Femur (tissue), 1 donor: ENCODE measurements at places on chromosomes 5 and 9.

GRCh38 chr9:105694848-105695581 lies 674 bp downstream of the TMEM38B start:
- DNase-seq = peak; percentile 80

DNA sequence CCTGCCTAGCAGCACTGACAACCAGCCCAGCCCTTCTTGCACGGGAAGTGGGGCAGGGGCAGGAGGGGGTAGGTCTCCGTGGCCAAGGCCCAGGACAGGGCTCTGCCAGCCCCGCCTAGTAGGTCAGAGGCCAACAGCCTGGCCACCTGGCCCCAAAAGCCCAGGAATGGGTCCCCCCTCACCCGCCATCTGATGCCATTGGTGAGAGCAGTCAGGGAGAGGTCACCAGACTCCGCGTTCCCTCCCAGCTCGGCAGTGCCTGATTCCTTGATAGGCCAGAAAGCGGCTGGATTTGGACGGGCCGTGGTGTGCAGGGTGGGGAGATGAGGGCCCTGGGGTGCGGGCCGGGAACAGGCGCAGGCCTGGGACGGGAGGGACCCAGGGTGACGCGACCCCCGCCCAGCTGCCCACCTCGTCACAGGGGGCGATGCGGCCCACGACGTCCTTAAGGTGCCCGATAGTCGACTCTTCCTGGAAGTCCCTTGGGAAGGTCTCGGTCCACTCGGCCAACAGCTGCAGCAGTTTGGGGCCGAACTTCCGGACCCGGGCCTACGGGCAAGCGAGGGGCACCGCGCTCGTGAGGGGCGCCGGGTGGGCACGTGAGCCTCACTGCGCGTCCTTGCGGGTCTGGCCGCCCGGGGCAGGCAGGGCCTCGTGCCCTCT lies 64.5 kb upstream of the RNF130 start:
- DNase-seq = no peak

DNA sequence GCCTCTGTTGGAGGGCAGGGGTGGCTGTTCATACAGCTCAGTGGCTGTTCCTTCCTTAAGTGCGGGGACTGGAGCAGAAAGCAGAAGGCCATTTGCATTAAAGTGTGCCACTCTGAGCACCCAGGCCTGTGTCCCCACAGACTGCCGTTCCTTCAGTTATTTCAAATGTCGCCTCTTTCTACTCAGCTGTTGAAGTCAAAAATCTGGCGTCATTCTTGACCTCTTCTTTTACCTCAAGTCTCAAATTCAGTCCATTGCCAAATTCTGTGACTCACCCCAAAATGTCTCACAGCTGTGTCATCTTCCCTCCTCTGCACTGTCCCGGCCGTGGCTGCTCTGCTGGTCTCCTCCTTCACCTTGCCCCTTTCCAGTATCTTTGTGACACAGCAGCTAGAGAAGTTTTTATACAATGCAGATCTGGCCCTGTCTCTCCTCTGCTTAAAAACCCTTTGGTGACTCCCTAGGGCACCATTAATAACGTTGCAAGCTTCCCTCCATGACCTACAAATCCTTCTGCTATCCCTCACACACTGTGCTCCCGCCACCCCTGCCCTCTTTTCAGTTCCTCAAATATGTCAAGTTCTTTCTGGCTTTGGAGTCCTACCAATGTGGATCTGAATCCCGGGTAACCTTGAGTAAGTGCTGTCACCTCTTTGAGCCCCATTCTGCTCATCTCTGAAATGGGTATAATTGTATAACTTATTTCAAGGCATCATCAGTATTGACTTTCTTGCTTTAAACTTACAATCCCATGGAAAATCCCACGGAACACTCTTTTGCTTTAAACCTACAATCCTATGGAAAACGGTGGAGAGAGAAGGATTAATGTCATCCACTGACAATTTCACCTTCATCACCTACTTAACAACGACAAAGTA lies 98.3 kb upstream of the BOD1 start:
- no peak for DNase-seq

DNA sequence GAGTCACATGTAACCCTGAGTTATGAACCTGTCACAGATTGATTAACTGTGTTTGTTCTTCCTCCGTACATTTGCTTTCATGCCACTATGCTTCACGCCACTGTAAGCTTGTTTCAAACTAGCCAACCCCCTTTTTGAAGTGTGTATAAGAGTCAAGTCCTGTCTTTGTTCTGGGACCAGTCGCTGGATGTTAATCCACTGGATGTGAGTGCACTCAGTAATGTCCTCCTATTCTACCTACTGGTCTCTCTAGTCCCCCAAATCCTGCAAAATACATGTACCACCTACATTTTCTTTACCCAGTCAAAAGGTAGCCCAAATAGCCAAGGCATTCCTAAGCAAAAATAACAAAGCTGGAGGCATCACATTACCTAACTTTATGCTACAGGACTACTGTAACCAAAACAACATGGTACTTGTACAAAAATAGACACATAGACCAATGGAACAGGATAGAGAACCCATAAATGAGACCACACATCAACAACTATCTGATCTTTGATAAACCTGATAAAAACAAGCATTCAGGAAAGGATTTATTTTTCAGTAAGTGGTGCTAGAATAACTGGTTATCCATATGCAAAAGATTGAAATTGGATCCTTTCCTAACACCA lies 1139.1 kb upstream of the SEMA6A start:
- no peak for DNase-seq

- DNase-seq = no peak
These were observed 11.8 kb upstream of the EFNA5 start for GRCh38 chr5:107682533-107682932.

DNA sequence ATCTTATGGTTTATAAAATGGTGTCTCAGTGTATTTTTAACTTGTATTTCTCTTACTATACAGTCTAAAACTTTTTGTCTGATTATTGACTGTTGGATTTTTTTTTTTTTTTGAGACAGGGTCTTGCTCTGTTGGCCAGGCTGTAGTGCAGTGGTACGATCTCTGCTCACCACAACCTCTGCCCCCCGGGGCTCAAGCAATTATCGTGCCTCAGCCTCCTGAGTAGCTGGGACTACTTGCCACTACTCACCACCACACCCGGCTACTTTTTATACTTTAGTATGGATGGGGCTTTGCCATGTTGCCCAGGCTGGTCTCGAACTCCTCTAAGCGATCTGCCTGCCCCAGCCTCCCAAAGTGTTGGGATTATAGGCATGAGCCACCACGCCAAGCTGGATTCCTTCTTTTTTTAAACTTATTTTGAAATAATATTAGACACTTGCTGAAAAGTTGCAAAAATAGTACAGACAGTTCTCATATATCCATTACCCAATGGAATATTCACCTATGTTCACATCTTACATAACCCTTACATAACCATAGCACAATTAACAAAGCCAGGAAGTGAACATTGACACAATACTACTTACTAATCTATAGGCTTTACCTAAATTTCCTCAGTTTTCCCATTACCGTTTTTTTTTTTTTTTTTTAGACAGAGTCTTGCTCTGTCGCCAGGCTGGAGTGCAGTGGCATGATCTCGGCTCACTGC lies 47.2 kb downstream of the STOM start:
- no peak for DNase-seq

DNA sequence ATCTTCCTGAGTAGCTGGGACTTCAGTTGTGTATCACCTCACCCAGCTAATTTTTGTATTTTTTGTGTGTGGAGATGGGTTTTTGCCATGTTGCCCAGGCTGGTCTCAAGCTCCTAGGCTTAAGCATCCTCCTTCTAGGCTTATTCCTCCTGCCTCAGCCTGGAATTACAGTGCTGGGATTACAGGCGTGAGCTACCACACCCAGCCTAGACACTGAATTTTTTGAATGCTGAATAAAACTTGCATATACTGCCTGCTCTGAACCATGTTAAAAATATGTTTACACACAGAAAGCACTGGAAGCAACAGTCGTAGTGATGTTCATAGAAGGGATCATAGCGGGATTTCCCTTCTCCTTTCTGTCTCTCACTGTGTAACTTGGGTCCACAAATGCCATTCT lies 121.3 kb upstream of the ICE1 start:
- DNase-seq = no peak

DNA sequence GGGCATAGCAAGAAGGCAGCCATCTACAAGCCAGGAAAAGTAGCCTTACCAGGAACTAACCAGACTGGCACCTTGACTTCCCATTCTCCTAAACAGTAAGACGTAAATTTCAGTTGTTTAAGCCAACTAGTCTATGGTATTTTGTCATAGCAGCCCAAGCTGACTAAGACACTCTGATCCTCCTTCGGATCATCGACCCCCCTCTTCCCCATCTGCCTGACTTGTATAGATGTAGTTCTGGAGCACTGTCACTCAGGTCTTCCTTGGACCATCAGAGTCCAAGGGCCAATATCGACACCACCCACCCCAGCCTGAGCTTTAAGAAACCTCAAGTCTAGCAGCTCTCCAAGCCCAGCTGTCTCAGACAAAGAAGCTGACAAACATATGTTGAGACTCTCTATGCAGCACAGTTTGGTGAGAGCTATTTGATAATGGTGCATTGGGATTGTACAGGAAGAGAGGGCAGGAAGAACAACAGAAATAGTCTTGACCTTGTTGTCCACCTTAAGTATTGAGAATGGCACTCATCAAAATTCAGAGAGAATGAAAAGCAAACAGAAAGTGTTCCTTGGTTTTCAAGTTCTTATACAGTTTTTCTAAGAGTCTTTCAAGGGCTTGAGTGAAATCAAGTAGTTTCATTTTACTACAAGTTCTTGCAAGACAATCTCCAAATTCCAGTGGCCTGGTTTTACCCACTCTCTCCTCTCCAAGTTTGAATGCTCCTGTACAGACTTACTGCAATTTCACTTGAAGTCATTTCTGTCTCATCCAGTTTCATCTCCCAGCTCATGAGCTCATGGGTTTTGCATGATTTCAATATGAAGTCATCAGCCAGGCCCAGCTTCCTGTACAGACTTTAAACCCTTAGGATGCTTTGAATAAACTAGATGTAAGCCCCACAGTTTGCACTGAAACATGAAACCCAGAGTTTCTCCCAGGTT lies 122.3 kb upstream of the RAI14 start:
- DNase-seq = no peak

- DNase-seq = no peak
These were observed 817.8 kb downstream of the MTRR start for GRCh38 chr5:8686707-8687106.

GRCh38 chr9:116288658-116289057 lies 135.1 kb downstream of the PAPPA start:
- peak; percentile 41 for DNase-seq

GRCh38 chr5:172939611-172940267 lies 19.5 kb upstream of the RPL26L1 start:
- DNase-seq = no peak

- DNase-seq = no peak
These were observed 1284.5 kb downstream of the EFNA5 start for GRCh38 chr5:106386287-106386686.

DNA sequence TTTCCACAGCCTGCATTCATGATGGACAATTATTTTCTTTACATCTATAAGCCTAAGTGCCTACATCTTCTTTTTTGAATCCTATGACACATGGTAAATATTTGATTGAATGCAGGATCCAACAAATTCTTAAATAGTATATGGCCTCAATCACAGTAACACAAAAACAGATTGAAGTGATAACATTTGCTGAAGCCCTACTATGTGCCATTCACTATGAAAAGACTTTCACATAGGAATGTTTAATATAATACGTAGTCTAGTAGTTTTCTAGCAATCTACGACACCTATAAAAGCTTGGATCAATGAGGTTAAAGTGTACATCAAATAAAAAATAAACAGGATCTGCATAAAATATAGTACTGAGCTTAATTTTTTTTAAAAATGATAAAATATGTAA lies 231.0 kb downstream of the AP3B1 start:
- DNase-seq = no peak
